GOT3 (cell line): ENCODE measurements at places on chromosomes 6 and 20.

GRCh38 chr20:50306478-50307423, 116.1 kb downstream of the CEBPB start:
- DNase-seq, result no peak

DNA sequence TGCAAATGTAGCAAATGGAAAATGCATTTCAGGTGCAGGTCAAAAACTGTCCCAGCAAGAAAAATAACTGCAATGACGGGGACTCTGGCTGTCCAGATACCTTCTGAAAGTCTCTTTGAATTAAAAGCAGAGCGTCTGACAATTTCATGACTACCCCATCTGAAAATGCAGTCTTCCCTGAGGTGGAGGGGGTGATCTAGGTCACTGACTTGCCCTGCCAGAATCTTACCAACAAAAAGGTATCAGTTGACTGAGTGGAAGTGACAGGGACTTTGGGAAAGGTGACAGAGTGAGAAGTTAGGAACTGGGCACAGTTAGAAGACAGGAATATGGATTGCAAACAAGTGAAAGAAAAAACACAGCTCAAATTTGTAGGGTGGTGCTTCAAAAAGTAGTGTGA, 402.2 kb downstream of the DHX35 start:
- DNase-seq, result no peak

DNA sequence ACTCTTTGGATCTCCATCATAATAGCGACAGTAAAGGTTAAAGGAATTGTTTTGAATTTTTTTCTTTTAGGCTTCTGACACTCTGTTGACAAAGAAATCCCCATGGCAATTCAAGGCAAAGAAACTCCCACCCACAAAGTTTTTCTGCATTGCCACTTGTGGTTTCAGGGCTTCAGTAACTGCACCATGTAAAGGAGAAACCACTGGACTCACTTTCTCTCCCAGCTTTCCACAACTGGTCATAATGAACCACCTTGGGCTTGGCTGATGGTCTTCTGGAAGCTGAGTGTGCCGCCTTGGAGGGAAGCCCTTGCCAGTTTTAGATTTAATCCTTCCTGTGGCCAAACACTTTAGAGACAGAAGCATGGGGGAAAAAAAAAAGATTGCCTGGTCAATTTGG, 163.1 kb downstream of the ISM1 start:
- DNase-seq, result no peak

DNA sequence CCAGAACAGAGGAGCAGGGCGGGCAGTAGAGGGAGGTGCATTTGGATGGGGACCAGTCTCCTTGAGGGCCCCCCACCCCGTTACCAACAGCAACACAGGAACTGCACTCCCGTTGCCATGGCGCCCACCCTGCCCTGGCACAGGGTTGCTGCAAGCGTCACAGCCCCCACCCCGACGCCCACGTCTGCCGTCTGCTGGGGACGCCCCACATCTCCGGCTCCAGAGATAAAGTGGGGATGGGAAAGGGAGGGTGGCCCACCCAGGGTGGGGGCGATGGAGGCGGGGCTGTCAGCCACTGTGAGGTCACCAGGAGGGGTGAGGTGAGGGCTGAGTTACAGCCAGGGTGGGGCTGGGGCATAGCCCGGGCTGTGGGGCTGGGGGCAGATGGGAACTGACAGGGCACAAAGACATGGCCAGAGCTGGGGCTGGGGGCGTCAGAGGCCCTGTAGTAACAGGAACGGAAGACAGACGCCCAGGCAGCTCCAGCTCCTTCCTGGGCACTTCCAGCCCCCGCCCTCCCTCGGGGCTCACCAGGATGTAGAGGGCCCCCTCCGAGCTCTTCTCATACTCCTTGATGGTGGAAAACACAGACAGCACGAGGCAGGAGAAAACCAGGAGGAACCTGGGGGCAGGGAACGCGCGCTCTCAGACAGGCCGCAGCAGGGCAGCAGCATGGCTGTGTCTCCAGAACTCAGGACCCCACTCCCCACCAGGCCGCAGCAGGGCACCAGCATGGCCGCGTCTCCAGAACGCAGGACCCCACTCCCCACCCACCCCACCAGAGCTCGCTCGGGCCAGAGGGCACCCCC, 26.0 kb downstream of the KCNQ2 start:
- DNase-seq, result no peak

DNA sequence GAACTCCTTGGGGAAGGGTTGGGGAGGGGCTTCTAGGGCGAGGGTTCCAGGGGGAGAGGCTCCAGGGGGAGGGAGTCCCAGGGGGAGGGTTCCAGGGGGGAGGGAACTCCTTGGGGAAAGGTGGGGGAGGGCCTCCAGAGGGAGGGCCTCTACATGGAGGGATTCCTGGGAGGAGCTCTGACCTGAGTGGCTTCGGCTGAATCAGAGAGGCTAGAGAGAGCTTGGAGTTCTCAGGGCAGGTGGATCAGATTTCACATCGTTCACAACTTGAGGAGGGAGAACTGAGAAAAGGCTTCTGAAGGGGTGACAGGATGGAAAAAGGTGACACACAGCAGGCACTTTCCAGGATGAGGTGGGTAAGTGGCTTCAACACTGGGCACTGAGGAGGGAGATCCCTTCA, 49.1 kb downstream of the DAAM2 start:
- DNase-seq, result no peak

- no peak for DNase-seq
Observed at GRCh38 chr6:127092466-127092865, 26.0 kb upstream of the RSPO3 start.

DNA sequence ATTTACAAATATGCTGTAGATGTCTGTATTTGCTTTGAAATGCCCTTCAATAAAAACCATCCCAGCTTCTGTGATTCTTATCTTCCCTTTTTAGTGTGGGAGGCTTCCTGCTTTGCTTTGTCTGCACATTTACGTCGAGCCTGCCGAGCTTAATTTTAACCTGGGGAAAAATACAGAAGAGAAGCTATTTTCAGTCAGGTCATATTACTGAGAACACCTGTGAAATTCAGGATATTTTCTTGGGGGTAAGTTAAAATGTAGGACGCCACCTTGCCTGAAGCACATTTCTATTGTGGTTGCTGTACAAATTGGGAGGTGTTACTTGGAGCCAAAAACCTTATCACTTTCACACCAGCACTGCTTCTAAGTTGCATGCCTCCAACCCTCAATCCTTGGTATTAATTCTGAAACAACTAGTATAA, 43.6 kb upstream of the FUCA2 start:
- DNase-seq, result no peak

DNA sequence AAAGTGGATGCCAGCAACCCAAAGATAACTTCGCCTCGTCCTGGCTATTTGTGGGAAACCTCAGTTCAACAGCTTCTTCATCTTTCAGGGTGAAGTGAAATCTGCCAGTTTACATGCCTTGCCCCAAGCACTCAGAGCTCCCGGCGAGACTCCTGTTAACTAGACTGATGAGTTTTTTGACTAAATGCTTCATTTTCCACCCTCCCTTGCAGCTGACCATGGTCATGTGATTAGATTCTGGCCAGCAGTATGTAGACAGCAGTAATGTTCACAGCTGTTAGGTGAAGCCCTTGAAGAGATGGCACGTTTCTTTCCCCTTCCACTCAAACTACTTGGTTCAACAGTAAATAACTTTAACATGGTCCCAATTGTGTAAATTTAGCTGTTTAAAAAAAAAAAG, 718.8 kb upstream of the FLRT3 start:
- DNase-seq, result no peak
